NCI-H1417 (cell line): ENCODE measurements at places on chromosomes 3 and 15.
A peak's percentile ranks its signal among the peaks of the same experiment; 100 is the strongest.

GRCh38 chr3:45858809-45859543, 17.1 kb upstream of the LZTFL1 start:
- no peak for DNase-seq

GRCh38 chr15:91909574-91909973, 56.1 kb downstream of the SLCO3A1 start:
- peak; percentile 96 for DNase-seq

DNA sequence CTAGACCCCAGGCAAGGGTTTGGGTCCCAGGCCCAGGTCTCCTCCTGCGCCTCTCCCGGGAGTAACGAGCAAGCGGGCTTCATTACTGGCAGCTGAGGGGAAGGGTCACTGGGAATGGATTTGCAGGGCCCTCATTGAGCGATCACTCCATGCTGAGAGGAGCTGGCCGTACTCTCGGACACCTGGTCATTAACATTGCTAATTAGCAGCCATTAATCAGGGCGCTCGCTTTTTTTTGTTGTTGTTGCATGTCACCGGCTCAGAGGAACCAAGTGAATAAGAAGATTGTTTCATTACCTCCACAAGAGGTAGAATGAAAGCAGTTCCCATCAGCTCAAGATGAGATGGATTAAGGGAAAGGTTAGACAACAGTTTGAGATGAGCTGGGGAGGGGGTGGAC, 293.0 kb upstream of the ATP11B start:
- peak; percentile 61 for DNase-seq

- DNase-seq, result peak; percentile 26
These were observed 16.1 kb downstream of the AMOTL2 start for GRCh38 chr3:134357914-134358811.

- peak; percentile 45 for DNase-seq
These were observed 223.0 kb downstream of the EPHA6 start for GRCh38 chr3:97037294-97037943.

- DNase-seq, result no peak
These were observed 161.8 kb downstream of the XXYLT1 start for GRCh38 chr3:195109098-195109657.

- no peak for DNase-seq
These were observed 50.8 kb upstream of the GADL1 start for GRCh38 chr3:30945291-30945690.

GRCh38 chr3:37435572-37435971, 261.2 kb upstream of the LRRFIP2 start:
- no peak for DNase-seq

DNA sequence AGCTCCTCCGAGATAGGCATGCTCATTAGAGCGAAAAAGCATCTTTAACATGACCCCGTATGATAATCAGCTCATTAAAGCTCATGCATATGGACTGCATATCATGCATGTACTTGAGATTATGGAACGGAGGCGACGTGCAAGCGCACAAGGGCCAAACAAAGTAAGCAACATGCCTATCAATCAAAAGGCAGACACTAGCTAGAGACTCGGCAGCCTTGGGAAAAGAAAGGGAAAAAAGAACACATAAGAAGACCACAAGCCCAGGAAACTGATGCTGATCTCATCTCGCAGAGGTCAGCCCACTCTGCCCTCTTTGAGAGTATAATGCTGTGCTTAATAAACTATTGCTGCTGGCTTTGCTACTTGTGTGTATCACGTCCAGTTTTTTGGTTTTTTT, 2.6 kb upstream of the ACOX2 start:
- no peak for DNase-seq

DNA sequence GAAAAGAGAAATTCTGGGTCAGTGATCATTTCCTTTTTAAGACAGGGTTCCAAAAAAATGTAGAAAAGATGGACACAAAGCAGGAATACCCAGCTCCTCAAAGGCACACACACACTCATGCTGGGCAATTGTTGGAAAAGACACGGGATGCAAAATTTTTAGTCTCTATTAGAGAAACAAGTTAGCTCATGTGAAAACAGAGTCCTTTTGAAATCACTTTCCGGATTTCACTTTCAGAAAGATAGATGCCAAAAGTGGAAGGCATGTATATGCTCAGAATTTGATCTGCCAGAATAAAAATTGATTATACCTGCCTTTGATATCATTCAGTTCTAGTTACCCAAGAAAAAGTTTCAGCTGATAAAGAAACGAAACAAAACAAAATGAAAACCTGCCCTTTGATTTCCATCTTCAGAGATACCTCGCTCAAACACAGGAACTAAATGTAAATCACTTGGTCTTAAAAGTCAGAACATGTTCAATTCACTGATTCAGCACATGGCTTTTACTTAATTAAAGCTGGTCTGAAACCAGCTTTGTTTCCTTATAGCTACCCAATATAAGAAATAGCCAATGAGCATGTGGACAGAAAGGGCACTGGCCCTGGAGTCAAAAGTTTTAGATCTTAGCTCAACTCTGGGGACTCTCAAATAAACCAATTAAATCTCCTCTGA, 52.8 kb downstream of the PLD1 start:
- no peak for DNase-seq

DNA sequence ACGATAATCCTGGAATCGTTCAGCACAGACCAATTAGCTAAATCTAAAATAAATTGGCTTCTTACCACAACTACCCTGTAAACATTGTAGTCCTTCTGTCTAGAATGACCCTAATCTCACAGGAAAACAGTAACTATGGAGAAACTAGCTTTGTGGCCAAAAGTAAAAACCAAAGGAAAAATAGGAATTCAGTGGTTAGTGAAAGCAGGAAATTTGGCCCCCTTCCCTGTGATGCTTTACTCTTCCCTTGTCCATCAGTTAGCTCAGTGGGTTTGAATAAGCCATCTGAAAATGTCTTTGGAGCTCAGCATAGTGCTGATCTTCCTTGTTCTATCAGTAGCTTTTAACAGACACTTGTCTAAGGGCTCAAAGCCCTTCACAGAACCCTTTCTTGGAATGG, 1.6 kb downstream of the NMD3 start:
- DNase-seq, result peak; percentile 35

- no peak for DNase-seq
These were observed 32.4 kb downstream of the MAP6D1 start for GRCh38 chr3:183792976-183793375.

- DNase-seq, result peak; percentile 33
These were observed 68.5 kb downstream of the TMCC1 start for GRCh38 chr3:129824926-129825541.

- peak; percentile 54 for DNase-seq
These were observed 43.2 kb downstream of the MAP3K13 start for GRCh38 chr3:185406121-185406620.

DNA sequence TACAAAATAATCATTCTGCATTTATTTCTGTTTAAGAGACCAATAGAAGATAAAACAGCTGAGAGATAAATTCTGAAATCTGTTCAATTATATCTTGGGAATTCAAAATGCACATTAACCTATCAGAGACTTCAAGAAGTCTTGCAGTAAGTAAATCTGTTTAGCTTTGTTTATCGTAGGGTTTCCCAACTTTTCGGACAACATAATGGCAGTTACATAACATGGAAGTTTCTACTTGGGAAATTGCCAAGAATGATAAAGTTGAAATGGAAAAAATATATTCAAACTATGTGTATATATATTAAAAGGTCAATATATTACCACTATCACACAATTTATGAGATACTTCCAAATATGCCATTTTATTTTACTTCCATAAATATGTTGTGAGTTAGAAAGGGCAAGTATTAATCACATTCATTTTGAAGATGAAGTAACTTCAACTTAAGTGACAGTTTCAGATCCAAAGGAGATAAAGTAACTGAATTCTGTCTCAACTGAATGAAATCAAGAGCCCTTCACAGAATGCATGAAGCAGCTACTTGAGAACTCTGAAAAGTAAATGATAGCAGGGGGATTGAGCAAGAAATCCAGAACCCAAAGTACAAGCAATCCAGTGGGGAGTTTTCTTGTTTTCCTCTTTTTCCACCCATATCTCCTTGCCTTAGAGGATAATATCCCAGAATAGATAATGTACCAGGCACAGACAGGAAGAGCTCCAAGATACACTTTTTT, 108.8 kb downstream of the PLOD2 start:
- no peak for DNase-seq

DNA sequence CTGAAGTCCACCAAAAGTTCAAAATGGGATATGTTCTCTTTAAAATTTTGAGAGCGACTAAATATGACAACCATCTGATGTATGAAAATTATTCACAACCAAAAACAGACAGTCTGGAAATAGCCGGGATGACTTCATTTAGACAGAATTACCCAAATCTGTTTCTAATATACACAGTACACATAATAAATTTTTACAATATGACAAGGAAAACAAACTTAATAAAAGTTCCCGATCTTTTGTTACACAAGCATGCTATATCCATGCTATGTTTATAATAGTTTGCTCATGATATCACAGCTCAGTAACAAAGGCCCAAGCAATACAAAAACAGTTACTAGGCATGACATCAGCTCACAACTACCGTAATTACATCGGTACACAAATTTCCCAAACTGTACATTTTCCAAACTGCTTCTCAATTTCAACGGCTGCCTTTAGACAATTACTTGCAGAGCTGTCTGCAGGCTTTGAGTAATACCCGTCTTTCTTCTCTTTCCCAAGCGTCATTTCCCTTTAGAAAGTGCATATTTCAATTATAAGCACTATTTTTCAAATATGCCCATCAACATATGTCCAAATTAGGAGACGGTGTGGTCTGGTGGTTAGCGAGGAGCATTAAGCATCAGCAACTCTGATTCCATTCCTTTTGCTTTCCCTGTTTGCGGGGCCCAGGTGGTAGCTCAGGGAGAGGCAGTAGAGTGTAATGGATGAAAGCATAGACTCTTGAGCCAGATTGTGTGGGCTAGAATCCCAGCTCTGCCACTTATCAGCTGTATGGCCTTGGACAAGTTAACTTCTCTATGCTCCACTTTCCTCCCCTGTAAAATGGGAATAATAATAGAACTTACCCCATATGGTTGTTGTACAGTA, 481.2 kb downstream of the FOXP1 start:
- DNase-seq, result peak; percentile 41

DNA sequence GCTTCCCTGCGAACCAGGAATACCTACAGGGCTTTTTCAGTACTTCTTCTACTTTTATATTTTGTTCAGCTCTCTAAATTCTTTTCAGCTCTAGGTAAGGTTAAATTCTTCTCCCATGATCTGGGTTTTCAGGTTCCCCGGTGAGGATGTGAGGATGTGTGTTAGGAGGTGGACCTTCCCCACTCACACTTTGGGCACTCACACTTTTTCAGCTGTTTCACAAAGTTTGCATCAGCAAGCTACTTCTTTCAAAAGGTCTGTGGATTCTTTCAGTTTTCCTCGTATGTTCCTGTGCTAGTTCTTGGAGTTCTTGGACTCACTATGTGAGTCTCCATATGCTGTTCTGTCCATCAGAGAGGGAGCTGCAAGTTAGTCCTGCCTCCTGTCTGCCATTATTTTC, 13.9 kb upstream of the OR5K2 start:
- DNase-seq, result no peak

GRCh38 chr3:33441225-33441976, 1.2 kb upstream of the UBP1 start:
- peak; percentile 61 for DNase-seq

- DNase-seq, result peak; percentile 90
These were observed 6.5 kb downstream of the TPM1 start for GRCh38 chr15:63048776-63049665.

GRCh38 chr15:37100109-37100965, at the start of gene MEIS2:
Gene MEIS2, minus strand, starts transcription at chr15:37100549. Its CDS starts 1,083 bp downstream, at chr15:37099466.
- peak; percentile 98 for DNase-seq

DNA sequence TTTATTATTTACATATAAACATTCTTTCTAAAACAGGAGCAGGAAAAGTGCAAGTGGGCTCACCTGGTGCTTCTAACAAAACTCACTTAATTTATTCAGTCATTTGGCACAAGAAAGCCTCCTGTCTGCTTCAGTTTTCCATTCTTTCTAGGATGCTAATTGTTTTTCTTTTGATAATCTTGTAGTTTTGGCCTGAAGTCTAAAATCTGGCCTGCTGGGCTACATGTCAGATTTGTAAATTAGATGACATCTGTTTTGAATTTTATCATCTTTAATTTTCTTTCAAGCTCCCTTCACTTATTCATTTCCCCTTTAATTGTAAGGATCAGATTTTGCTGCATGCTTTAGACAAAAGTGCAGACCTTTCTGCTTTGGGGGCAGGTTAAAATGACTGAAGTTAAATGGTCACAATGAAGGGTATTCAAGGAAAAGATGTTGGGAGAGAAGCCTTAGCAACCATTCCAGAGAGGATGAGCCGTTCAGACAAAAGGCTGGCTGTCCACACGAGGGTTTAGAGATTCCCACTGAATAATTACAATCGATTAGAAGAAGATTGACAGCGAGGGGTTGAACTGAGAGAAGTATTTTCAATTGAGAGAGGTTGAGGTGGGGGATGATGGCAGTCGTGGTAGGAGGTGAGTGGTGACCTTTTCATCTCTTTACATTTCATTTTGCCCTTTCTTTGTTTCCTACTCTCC, 59.9 kb upstream of the PTX3 start:
- DNase-seq, result no peak

- no peak for DNase-seq
These were observed 52.1 kb downstream of the BSN start for GRCh38 chr3:49606427-49606826.

GRCh38 chr3:70840106-70840870, 527.9 kb upstream of the MDFIC2 start:
- DNase-seq, result no peak

- no peak for DNase-seq
These were observed 150.7 kb downstream of the LRTM1 start for GRCh38 chr3:54777141-54777540.

DNA sequence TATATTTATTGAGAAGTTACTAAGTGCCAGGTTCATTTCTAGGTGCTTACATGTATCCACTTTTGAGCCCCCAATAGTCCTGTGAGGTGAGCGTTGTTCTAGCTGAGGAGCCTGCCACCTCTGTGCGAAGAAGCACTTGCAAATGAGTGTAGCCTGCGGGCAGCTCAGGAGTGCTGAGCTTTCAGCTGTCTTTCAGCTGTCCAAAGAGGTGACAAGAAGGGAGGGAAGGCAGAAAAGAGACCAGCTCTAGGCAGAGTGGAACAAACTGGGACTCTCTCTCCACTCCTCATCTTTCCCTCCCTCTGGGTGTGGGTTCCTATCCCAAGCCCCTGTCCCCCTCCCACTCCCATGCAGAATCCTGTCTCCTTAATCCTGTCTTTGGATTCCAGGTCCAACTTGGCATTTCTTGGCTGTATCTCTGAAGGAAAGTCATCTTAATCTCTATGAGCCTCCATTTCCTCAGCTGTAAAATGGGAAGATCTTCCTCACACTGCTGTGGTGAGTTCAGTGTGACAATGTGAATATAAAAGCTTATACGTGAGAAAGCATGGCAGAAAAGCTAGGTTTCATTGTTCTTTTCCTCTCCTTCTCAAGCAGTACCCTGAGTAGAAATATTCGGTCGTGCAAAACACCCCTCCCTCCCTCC, 6.7 kb upstream of the SRP14 start:
- DNase-seq, result no peak

GRCh38 chr3:194447657-194448056, 39.1 kb downstream of the ATP13A3 start:
- no peak for DNase-seq

GRCh38 chr15:68186671-68187397, 18.3 kb downstream of the CALML4 start:
- DNase-seq, result no peak

- no peak for DNase-seq
These were observed 28.5 kb upstream of the DCUN1D1 start for GRCh38 chr3:183008800-183009199.

GRCh38 chr3:56954125-56954524, 106.3 kb upstream of the SPATA12 start:
- DNase-seq, result no peak
